Upper lobe of left lung (tissue), 6 donors: ENCODE measurements at places on chromosomes 5 and 9.
A peak's percentile ranks its signal among the peaks of the same experiment; 100 is the strongest.

GRCh38 chr9:128707446-128707845, 5.1 kb downstream of the PKN3 start:
- H3K27ac ChIP-seq: no peak overlapping the region
- H3K4me3 ChIP-seq: no peak overlapping the region

DNA sequence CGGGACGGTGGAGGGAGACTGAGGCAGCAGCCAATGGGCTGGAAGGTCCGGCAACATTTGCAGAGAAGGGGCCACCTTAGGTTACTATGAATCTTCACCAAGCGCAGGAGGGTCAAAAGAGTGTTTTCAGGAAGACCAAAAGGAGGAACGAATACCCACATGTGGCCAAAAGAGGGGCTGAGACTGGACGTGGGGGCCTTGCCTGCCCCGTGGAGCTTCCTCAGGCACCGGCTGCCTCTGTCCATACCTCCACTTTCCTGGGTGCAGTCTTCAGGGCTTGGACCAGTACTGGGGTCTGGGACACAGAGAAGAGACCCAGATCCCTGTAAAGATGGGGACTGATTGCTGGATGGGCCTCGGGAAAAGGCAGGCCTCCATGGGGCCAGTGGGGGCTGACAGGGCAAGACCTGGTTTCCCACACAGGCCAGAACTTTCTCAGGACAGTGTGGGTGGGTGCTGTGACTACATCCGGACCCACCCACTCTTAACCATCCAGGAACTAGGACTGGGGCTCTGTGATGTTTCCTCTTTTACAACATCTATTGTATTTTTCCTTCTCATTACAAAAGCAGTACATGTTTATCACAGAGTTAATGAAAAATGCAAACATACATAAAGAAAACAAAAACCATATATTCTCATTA, 294.7 kb downstream of the ZSWIM6 start:
- no peak for DNase-seq
- H3K27me3 ChIP-seq: no peaks in the 10 kb centered on the region
- H3K4me1 ChIP-seq: peaks cover 27% of the 10 kb centered on the region
- H3K36me3 ChIP-seq: no peaks in the 10 kb centered on the region
- H3K4me3 ChIP-seq: peak overlapping the region; percentile 54
- peak overlapping the region; percentile 82 for H3K27ac ChIP-seq

DNA sequence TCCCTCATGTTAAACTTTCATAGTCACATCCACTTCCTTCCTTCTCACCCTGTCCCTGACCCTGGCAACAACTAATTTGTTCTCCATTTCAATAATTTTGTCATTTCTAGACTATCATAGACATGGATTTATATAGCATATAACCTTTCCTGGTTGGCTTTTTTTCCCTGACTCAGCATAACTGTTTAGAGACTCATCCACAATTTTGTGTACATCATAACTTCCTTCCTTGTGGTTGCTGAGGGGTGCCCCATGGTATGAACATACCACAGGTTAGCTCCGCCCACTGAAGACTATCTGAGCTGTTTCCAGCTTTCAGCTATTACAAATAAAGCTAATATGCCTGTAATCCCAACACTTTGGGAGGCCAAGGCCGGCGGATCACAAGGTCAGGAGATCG, 137.3 kb downstream of the PHF2 start:
- no peaks in the 10 kb centered on the region for H3K27me3 ChIP-seq
- no peaks in the 10 kb centered on the region for H3K36me3 ChIP-seq
- no peak overlapping the region for H3K27ac ChIP-seq
- no peak for DNase-seq

GRCh38 chr9:96784021-96784420, 6.1 kb upstream of the ZNF510 start:
- no peak overlapping the region for H3K4me3 ChIP-seq
- no peak for DNase-seq
- no peaks in the 10 kb centered on the region for H3K36me3 ChIP-seq
- peaks cover 1% of the 10 kb centered on the region for H3K4me1 ChIP-seq
- no peak overlapping the region for H3K27ac ChIP-seq
- H3K27me3 ChIP-seq: no peaks in the 10 kb centered on the region

- no peak for DNase-seq
- H3K27ac ChIP-seq: no peak overlapping the region
- peaks cover 4% of the 10 kb centered on the region for H3K4me1 ChIP-seq
- no peaks in the 10 kb centered on the region for H3K27me3 ChIP-seq
- H3K4me3 ChIP-seq: no peak overlapping the region
Observed at GRCh38 chr5:115549154-115549553, 4.6 kb upstream of the FEM1C start.

GRCh38 chr9:108163321-108164005, 673.9 kb upstream of the KLF4 start:
- H3K36me3 ChIP-seq: no peaks in the 10 kb centered on the region
- no peaks in the 10 kb centered on the region for H3K27me3 ChIP-seq
- no peak overlapping the region for H3K27ac ChIP-seq
- no peak for DNase-seq
- no peaks in the 10 kb centered on the region for H3K4me1 ChIP-seq

DNA sequence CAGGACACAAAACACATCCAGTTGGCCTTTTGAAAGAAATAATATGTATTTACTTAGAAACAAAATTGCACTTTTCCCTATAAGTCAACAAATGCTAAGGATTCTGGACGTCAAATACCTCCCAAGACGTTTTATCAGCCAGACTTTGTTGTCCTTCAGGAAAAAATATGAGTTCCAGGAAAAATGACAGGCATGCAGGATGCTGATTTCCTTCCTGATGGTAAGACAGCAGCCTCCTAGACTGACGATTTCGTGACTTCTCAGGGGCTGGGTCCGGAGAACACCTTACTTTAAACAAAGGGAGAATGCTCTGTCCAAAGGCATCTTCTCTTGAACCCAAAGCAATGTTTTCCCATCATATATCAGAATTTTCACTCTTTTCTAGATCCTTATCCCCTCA, 69.1 kb downstream of the IL6ST start:
- H3K27me3 ChIP-seq: no peaks in the 10 kb centered on the region
- no peak for DNase-seq
- no peak overlapping the region for H3K27ac ChIP-seq
- H3K36me3 ChIP-seq: no peaks in the 10 kb centered on the region
- H3K4me3 ChIP-seq: no peak overlapping the region

- H3K27me3 ChIP-seq: no peaks in the 10 kb centered on the region
- H3K4me3 ChIP-seq: no peak overlapping the region
- no peak for DNase-seq
Observed at GRCh38 chr5:27437594-27438200, 399.3 kb upstream of the CDH9 start.

DNA sequence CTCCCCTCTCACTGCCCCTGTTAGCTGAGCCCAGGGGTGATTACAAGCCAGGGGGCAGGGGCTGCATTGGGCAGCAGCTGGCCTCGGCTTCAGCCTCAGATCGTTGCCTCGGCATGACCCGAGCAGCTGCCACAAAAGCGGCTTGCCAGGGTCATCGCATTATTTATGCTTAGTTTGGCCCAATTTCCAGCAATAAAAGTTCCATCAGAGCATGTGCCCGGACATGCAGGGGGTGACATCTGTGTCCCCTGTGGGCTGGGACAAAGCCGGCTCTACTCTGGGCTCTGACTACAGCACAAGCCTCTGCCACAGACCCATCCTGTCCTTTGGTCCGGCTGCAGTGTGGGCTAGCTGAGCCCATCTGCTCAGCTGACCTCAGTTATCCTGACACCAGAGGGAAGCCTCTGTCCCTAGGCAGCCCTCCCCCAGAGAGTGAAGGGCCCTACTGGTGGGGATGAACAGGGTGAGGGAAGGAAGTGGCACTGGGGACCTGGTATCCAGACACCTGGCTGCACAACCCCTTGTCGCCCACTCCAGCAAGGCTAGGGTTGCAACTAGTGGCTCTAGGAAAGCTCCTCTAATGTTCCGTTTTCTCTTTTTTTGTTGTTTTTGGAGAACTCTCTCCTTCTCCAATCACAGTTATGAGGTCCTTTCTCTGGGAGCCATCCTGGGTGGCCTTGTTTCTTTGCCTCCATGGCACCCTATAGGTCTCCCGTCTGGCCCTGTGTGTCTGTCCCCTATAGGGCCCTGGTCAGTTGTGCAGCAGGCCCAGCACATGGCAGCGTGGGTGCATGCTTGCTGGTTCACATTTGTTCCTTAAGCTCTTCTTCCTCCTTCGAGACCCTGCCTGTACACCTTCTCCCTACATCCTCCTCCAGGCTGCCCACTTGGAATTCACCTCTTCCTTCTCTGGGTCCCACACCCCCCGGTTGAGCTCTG, 13.3 kb upstream of the GADD45G start:
- no peaks in the 10 kb centered on the region for H3K4me1 ChIP-seq
- no peak for DNase-seq
- no peak overlapping the region for H3K4me3 ChIP-seq
- no peak overlapping the region for H3K27ac ChIP-seq
- H3K36me3 ChIP-seq: no peaks in the 10 kb centered on the region
- H3K27me3 ChIP-seq: no peaks in the 10 kb centered on the region
